Activated CD8-positive, alpha-beta T cell treated with anti-CD3 and anti-CD28 coated beads for 36 hours (primary cell): ENCODE measurements at places on chromosomes 1 and 21. TPM values are rescaled to one million over a fixed set of nuclear protein-coding genes. Genes with fewer than 3 reads are reported as not detected.

DNA sequence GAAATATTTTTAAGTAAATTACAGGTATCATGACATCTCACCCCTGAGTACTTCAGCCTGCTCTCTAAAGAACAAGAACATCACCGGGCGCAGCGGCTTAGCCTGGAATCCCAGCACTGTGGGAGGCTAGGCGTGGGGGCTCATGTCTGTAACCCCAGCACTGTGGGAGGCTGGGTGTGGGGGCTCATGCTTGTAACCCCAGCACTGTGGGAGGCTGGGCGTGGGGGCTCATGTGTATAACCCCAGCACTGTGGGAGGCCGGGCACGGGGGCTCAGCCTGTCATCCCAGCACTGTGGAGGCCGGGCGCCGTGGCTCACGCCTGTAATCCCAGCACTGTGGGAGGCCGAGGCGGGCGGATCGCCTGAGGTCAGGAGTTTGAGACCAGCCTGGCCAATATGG is 7.7 kb upstream of the CDK11B start:
- no peak for DNase-seq

- no peak for DNase-seq
These were observed 149.3 kb downstream of the PCBP3 start for GRCh38 chr21:45792682-45793383.

GRCh38 chr1:59285691-59286090 is 11.2 kb upstream of the FGGY start:
- DNase-seq = no peak

GPR37L1 gene
- not detected for total RNA-seq

PEX10 gene
- 17.1 TPM for total RNA-seq

OR2M3 gene
- not detected for total RNA-seq

- no peak for DNase-seq
These were observed 3.3 kb downstream of the CDC42SE1 start for GRCh38 chr1:151056149-151056548.
